ENCODE measurements at places on chromosomes 16 and 17. TPM values are rescaled to one million over a fixed set of nuclear protein-coding genes. Genes with fewer than 3 reads are reported as not detected.

The CCL8 gene
- not detected for total RNA-seq

The NR1D1 gene
- total RNA-seq: 2.2 TPM

The TEKT1 gene
- not detected for total RNA-seq

The TNFRSF17 gene
- not detected for total RNA-seq

The ATP2A3 gene
- 3.8 TPM for total RNA-seq

The IGSF6 gene
- total RNA-seq: not detected

The CARD14 gene
- 0.47 TPM for total RNA-seq

The QRICH2 gene
- total RNA-seq: 5.5 TPM
